Stimulated activated naive CD4-positive, alpha-beta T cell treated with Interleukin-2 at 50 U/mL for 16 hours (primary cell): ENCODE measurements at places on chromosomes 13 and 19.

DNA sequence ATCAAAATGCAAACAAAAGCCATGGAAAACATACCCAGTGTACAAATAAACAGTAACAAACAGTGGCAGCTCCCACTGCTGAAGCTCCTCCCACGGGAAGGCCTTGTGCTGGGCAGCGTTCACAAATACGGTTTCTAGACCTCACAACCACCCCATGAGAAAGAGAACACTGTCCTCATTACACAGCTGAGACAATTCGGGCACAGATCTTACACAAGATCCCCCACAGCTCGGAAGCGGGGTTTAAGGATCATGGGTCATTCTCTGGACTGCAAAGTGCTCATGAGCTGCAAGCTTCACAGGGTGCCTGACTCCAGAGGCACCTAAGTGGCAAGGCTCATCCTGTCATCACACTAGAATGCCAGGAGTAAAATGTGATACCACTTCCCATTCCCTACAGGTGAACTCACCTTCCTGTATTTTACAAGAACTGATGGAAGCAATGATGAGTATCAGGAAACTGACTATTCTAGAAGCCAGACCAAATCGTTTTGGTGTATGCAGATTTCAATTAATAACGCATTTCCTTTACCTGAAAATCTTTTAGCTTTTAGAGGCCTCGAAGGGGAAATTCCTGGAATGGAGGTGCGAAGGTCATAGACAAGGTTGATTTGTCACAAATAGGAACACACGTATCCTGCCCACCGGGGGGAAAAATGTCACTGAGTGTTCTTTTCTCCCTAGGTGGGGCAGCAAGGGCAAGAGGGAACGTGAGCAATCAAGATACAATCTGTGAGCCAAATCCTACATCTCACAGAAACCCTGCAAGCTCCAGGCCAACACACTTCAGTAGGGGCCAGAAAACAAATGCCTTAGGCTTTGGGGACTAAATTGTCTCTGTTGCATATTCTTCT is 41.2 kb downstream of the STK24 start:
- DNase-seq = no peak

DNA sequence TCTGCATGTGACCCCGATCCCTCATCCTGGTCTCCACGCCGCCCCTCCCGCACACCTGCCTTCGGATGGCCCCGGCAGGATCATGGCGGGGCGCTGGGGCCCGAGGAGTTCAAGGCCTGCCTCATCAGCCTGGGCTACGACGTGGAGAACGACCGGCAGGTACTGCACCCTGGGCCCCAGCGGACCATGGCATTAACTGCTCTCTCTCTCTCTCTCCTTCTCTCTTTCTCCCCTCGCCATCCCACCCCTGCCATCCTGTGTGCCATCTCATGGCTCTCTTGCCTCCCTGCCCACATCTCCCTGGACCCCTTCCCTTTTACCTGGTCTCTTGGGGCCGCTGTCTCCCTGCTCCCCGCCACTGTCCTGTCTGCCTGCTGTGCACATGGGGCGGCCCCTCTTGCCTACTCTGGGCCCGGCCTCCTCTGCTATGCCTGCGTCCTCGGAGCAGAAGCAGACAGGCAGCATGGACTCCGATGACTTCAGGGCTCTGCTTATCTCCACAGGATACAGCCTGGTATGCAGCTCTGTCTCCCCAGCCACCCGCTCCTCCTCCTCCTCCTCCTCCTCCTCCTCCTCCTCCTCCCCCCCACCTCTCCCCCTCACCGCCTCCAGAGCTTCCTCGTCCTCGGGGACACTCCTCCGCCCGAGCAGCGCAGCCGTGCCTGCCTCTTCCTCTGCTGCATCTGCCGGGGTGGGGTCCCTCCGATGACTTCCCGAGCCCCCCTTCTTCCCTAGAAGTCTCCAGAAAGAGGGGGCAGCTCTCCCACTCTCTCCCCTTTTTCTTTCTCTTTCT is 16.2 kb downstream of the CAPN12 start:
- DNase-seq = no peak

DNA sequence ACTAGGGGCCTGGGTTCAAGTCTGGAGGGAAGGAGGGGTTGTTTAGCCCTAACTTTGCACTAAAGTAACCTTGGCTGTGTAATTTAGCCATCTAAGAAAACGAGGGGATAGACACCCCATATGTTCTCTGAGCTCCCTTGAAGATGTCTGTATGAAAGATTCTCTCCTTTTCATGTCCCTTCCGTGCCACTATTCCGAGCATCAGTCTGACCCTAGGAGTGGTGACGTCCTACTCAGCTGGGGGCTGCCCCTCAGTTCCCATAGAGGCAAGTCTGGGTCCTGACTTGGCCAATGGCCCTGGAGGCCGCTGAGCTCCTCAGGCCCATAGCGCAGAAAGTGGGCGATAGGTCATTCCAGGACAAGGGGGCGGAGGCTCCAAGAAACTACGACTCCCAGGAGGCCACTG is 790 bp upstream of the WDFY2 start:
- no peak for DNase-seq

- DNase-seq = no peak
Measured at GRCh38 chr13:97339988-97340749, 93.8 kb upstream of the RAP2A start.

DNA sequence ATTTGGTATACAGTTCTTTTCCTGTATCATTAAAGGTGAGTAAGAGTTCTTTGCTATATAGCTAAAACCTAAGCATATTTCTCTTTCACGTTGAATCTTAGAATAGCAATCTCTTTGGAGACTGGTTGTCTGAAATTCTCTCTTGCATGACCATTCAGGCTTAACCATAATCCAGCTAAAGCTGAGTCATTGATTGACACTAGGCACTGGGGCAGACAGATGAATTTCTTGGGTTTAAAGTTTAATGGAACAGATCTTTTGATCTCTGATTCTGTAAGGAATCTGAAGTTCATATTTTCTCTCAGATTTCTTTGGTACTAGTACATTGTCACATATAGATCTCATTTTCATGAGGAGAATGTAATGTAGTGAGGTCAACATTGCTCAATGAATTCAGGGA is 397.3 kb upstream of the MIR17HG start:
- no peak for DNase-seq

DNA sequence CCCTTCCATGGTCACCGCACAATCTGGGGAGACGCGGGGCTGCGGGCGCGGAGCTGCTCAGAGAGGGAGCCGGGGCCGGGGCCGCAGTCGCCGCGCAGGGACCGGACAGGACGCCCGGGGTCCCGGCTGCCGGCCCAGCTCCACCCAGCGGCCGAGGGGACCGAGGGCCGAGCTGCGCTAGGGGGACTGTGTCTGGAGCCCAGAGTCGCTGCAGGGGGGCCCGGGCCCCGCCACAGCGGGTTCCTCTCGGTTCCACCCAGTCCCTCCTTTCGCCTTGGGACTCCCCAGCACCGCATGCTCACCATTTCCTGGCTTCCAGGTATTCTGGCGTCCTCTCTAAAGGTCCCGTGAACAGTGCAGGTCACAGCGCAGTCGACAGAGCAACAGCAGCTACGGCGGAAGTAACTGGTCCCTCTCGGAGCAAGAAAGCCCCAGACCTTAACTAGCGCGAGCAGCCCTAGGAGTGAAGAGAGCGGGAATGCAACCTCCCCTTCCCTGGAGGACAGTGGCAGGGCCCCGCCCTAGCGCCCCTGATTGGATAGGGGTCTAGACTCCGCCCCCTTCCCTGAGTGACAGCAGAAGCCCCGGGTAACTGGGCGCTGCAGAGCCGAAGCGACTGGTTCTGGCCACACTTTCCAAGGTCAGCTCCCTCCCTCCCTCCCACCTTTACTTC is at the start of gene ZNF878:
Gene ZNF878, minus strand, starts transcription at position 465 of the 673 bp plus-strand sequence. Its CDS starts 160 bp downstream, at position 305.
- peak; percentile 43 for DNase-seq

DNA sequence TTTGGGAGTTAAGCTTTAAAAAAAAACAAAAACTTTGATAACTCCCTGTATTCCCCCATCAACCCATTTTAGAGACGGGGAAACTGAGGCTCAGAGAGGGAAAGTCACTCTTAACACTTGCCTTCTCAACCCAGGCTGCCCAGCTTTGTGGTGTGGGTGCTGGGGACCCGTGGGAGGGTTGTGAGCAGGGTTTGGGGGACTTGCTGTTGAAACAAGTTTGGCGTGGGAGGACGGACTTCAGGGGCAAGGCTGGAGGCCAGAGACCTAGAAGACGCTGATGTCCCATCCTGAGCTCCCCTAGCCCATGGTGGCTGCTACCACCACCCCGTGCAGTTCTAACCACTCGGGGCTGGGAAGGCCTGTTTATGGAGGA is 747 bp upstream of the CACTIN start:
- DNase-seq = no peak

DNA sequence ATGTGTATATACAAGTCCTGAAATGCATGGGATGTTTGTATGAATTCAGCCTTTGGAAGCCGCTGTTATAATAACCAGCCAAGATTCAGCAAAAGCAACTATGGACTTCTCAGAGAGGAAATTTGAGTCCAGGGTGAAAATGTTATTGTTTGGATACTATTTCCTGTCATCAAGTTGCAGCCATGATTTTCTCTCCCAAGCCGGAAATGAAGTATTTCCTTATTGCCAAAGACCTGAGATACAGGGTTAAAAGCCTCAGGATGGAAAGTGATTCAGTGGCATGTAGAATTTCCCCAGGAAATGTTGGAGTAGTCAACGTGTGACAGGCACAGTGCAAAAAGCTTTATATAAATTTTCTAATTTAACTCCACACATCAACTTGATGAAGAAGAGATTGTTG is 133.9 kb downstream of the IRS2 start:
- DNase-seq = no peak

- DNase-seq = no peak
Measured at GRCh38 chr19:345320-345879, 804 bp upstream of the MIER2 start.
